Right ventricle myocardium inferior (tissue), 1 donor: ENCODE measurements at places on chromosomes 4 and X. TPM values are rescaled to one million over a fixed set of nuclear protein-coding genes. Genes with fewer than 3 reads are reported as not detected.

- DNase-seq, result no peak
These were observed 474.0 kb upstream of the NDST3 start for GRCh38 chr4:117560329-117560728.

DNA sequence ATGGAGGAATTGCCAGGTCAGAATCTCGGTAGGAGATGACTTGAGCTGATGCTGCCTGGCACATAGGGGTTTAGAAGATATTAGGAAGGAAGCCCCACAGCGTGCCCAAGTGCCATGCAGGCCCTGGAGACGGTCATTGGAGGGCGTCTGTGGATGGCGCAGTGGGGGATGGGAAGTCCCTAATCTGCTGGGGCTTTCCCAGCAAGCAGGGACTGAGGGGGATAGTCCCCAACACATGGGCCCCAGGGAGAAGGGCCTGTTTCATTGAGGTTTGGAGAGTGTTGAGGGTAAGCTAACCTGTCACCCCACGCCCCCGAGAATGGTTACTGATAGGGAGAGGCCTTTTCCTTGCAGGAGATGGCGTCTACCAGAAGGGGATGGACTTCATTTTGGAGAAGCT is 7.8 kb downstream of the TAFAZZIN start:
- DNase-seq, result no peak

GRCh38 chr4:56410247-56411062 is 23.2 kb upstream of the AASDH start:
- DNase-seq, result no peak

DNA sequence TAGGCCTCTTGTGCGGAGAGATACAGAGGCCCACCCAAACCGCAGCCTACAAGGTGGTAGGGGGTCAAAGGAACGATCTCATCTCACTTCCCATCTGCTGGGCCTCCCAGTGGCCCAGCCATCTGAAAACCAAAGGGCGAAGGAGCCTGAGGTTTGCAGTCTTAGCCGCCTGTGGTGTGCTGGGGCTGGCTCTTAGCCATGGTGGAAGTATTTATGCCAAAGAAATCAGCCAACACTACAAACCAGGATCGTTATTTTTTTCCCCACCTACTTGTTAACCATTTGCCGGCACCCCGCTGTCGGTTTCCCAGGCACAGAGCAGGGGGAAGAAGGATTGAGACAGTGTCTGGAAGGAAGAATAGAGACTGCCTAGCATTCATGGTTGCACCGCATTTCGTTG is 30.9 kb upstream of the CDKL5 start:
- DNase-seq, result no peak

DNA sequence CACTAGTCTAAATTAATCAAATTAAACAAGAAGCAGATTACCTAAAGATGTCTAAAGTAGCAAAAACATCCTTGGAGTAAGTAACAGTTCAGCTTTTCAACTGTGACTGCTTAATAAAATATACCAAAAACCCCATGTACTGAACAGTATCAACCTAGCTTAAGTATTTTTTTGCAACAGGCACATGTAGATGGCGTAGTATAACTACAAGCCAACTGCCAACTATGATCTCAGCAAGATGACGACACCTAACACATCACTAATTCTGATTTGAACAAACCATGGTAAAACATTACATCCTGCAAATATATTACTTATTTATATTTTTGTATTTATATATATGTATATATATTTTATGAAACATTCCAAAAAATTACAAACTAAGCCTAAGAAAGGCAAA is 24.5 kb downstream of the DHX15 start:
- no peak for DNase-seq

DNA sequence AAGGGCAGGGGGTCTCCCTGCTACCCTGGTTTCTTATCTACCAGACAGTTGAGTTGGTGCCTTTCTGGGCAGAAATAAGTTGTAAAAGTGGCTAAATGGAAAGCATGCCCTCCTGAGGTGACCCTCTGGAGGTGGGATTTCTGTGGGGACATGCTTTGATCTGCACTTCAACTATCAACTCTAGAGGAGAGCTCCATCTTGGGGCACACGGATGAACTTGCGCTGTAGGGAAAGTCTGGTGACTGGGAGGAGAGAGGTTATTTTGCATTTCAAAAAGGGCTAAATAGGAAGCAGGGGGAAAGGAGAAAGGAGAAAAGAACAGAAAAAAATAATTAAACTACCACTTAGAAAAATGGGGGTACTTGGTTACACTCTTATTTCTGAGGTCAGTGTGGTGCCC is 12.7 kb upstream of the RHOXF2B start:
- no peak for DNase-seq

GRCh38 chr4:85940151-85940550 is 419.7 kb downstream of the MAPK10 start:
- no peak for DNase-seq

DNA sequence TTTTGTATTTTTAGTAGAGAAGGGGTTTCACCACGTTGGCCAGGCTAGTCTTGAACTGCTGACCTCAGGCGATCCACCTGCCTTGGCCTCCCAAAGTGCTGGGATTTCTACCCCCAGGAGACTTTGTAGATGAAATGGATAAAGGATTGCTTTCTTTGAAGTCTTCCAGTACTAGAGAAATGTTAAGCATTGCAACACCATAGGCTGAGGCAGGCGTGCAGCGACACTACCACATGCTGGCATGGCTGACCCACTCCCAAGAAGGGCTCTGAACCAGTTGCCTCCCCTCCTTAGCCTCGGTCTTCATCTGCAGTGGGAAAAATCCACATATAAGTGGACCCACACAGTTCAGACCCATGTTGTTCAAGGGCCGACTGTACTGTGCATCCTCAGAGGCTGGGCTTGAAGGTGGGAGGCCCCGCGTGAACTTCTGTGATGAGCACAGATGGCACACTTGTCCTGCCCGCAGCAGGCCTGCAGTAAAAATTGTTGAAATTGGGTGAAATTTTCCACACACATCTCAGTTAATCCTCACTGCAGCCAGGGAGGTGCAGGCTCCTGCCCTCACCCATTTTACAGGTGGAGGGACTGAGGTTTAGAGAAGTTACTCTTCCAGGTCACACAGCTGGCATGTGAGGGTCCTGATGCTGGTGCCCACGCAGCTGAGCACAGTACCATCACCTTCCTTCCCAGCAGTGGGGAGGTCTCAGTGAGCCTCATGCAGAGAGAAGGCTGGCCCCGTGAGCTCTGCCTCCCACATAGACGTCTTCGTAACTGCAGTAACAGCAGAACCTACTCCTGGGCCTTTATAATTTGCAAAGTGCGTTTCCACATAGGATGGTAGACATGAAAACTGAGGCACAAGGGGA is 35.5 kb downstream of the HTRA3 start:
- no peak for DNase-seq

- DNase-seq, result no peak
These were observed 63.4 kb downstream of the STOX2 start for GRCh38 chr4:183968502-183968901.

DNA sequence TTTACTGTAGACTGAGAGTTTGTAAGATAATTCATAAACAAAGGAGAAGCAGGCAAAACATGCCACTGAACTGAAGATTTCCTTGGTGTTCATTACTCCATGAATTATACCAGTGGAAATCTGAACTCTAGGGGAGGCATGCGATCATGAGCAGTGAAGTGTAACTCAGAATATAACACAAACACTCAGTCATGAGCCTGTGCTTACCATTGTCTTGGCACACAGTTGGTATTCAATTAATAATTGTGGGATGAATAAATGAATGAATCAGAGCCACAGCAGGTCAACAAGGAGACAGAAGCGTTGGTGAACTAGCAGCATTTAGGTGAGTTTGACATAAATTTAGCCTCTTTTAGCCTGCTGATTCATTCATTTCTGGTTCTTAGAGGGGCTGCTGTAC is 263.5 kb upstream of the DKK2 start:
- DNase-seq, result no peak

GRCh38 chr4:128323401-128323800 is 35.8 kb upstream of the PGRMC2 start:
- no peak for DNase-seq

- no peak for DNase-seq
These were observed 5.5 kb downstream of the CCDC120 start for GRCh38 chrX:49064303-49064702.

- no peak for DNase-seq
These were observed 59.4 kb upstream of the HELT start for GRCh38 chr4:184958923-184959210.

DNA sequence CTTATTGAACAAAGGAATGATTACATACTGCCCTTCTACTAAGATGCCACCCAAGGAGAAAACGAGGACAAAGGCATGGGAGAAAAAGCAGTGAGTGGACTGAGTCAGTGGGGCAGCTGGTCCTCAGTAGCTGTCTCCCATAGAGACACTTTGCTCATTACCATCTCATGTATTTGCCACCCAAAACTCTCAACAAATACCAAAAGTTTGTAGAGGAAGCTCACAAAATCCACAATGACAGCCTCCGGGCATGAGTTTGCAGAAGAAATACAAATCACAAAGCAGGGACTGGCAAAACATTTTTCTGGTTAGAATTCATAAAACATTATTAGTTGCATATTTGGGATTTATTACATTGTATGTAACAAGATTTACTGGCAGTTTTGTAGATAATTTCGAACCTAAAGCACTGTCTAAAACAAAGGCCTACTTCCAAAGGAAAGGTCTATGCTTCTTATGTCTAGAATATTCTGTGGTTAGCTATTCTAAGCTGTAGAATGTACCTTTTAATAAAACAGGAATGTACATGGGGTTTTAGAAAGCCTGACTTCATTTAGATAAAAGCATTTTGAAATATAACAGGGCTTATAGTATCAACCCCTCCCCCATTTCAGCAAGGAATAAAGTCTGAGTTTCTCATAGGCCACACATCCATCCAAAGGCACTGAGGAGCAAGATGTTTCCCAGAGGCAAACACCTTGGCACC is 17.7 kb downstream of the PCDH18 start:
- DNase-seq, result no peak

DNA sequence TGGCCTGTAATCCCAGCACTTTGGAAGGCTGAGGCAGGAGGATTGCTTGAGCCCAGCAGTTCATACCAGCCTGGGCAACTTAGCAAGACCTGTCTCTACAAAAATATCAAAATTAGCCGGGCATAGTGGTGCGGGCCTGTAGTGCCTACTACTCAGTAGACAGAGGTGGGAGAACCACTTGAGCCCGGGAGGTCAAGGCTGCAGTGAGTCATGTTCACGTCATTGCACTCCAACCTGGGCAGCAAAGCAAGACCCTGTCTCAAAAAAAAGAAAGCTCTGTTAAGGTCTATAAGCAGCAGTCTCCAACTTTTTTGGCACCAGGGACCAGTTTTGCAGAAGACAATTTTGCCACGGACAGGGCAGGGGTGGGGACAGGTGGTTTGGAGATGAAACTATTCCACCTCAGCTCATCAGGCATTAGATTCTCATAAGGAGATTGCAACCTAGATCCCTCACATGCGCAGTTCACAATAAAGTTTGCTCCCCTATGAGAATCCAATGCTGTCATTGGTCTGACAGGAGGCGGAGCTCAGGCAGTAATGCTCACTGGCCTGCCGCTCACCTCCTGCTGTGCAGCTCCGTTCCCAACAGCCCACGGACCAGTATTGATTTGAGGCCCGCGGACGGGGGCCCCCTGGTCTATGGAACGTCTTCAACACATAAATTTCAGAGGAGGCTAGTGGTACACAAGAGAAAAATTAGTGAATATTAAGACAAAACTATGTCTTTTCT is 67.9 kb downstream of the KLHL8 start:
- no peak for DNase-seq

DNA sequence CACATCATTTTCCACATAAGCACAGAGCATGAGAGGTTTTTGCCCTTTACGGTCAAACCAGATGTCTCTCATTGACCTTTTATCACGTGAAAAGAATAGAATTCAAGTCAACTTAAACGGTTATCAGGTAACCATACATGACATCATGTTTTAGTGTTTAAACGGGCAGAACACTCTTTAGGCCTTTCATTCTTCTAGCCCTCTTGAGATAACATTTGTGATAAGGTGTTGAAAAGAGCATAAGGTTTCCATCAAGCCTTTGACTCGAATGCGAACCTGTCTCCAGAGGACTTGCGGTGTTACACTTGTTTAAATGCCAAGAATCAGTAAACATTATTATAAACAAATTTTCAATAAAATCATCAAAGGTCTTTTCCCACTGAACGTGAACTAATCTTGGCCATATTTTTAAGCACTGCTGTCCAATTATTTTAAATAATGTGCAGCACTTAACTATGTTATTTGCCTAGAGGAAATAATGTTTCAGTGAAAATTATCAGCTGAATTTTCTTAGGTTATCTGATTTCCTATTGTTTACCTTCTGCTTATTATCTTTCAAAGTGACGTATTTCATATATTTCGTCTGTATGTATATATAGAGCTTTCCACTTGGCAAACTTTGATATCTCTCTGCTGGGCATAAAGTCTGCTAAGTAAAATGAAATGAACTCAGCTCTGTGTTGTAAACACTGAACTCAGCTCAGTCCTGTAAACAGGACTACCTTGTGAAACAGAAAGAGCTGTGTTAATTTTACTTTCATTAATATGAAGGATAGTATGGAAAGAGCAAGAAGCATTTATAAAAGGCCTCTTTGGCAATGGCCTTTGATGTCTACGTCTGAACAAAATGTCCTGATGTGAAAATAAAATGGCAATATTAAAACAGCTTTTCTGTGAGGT is 33.3 kb downstream of the TENM3 start:
- DNase-seq, result no peak

- DNase-seq, result no peak
These were observed 139.9 kb upstream of the GPRIN3 start for GRCh38 chr4:89447543-89447942.

GRCh38 chrX:32644476-32645245 is 566.7 kb downstream of the DMD start:
- DNase-seq, result no peak

DNA sequence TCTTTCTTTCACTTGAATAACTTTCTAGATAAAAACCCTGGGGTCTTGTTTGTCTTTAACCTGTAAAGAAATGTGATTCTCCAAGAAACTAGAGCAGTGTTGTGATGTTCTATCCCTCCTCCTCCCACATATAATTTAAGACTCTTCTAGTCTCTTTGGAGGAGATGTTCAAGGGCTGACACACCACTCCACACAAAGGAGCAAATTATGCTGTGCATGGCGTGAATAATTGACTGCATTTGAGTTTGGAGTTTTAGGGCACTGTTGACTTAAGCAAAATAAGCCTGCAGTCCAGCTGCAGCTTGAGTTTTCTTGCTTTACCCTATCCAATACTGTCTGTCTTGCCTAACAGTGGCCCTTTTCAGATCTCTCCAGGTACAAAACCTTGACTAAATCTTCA is 119.7 kb downstream of the CHRDL1 start:
- no peak for DNase-seq

DNA sequence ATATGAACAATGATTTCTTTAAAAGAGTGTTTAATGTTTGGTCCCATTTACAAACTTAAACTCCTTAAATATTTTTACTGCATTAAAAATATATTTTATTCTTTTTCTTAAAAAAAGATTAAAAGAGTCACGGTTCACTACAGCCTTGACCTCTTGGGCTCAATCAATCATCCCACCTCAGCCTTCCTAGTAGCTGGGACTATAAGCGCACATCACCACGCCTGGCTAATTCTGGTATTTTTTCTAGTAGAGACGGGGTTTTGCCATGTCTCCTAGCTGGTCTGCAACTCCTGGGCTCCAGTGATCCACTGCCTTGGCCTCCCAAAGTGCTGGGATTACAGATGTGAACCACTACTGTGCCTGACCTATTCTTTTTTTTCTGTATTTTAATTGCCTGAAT is 104.7 kb upstream of the TLR2 start:
- DNase-seq, result no peak

The SMIM9 gene
- total RNA-seq, result not detected

The ODAPH gene
- not detected for total RNA-seq

The PAGE5 gene
- total RNA-seq, result not detected

The LRPAP1 gene
- 286 TPM for total RNA-seq

The FAM199X gene
- total RNA-seq, result 10.7 TPM

The SFRP2 gene
- total RNA-seq, result not detected

The CAMK2D gene
- 214 TPM for total RNA-seq

The CT83 gene
- total RNA-seq, result not detected

The PPP2R2C gene
- 12.3 TPM for total RNA-seq

The CXCL1 gene
- total RNA-seq, result 1.3 TPM
